ENCODE measurements at places on chromosomes 3 and 15.

DNA sequence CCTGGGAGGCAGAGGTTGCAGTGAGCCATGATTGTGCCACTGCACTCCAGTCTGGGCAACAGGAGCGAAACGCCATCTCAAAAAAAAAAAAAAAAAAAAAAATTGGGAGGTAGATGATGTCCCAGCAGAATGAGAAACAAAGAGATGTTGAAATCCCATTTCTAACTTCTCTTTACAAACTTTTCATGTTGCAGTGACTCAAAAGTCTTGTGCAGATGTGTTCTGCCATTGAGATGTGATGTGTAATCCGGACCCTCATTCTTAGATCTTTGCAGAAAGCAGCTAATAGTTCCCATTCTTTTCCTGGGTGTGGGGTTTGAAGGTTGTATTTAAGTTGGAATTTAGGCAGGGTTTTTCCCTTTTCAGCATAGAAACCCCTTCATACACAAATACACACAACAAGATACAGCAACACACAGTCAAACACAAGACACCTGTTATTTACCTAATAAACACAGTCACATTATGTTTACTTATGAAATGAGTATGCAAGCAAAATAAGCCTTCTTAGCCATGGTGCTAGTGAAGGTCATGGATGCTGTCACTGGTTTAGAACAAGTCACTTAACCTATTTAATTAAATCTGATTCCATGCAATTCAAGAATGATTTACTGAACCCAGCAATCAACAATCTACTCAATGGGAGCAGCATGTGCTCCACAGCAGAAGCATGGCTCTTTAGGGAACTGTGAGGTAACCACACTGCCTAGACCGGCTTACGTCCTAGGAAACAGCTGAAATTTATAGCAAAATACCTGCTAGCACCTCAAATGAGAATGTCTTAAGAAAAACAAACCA, 14.9 kb downstream of the SIAH2 start:
- no peak for DNase-seq

DNA sequence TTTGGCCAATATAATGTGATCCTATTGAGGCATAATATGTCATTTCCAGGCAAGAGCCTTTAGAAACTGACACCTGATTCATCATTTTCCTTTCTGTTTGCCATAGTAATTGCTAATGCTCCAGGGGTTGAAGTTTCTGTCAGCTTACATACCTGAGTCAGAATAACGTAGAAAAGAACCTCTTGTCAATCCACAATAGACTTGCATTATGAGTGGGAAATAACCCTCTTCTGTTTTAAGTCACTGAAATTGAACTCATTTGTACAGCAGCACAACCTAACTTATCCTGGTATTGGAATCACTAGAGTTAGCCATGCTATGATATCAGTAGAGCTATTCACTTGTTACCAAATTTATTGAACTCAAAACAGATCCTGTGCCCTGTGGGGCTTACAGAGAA, 101.7 kb upstream of the TP63 start:
- DNase-seq, result no peak

DNA sequence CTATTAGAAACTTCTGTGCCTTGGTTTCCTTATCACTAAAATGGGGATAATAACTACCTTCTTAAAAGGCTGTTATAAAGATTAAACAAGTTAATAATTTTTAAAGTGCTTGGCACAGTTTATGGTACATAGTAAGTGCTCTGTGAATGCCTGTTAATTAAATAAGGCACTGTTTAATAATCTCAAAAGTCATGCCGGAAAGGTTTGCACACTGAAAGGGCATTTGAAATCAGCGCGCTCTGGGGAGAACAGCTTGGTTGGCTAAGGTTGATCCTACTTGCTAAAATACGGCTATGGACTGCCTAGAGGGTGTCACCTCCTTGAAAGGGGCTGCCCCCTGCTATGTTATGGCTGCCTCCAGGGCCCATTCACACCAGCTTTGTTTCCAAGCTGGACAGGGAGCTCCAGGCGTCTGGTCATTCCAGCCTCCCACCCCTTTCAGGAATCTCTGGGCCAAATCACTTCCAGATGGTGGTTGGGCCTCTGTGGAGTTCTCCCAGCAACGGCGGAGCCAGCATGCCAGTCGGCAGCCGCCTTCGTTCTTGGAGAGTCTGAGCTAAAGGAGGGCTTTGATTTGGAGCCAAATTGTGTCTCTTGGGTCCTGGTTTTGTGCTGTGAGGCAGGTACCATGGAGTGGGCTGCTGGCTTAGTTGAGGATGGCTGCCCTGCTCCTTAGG, 5.9 kb downstream of the FLNB start:
- DNase-seq, result peak; percentile 98

DNA sequence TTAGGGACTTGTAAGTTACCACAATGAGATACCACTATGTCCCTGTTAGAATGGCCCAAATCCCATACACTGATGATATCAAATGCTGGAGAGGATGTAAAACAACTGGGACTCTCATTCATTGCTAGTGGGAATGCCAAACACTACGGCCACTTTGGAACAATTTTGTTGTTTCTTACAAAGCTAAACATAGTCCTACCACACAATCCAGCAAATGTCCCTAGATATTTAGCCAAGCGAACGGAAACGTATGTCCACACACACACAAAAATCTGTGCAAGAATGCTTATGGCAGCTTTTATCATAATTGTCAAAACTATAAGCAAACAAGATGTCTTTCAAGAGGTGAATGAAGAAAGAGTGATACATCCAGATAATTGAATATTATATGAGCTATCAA, 271.2 kb downstream of the CD47 start:
- DNase-seq, result no peak

DNA sequence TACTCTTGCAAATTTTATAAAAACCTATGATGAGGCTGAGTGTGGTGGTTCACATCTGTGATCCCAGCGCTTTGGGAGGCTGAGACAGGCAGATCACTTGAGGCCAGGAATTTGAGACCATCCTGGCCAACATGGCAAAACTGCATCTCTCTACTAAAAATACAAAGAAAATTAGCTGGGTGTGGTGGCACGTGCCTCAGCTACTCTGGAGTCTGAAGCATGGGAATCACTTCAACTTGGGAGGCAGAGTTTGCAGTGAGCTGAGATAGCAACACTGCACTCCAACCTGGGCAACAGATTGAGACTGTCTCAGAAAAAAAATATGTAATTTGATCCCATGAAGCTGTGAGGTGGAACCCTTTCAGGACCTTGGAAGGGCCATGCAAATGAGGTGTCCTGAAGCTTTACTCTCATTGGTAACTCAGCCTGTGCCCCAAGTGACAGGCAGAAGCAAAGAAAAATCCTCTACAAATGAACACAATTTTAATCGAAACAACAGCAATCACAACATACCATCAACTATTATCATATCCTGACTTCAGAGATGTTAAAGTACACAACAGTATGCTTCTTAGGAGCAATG, 84.6 kb upstream of the CDV3 start:
- DNase-seq, result peak; percentile 52

- DNase-seq, result peak; percentile 13
Observed at GRCh38 chr3:72390841-72391240, 457.4 kb downstream of the SHQ1 start.

DNA sequence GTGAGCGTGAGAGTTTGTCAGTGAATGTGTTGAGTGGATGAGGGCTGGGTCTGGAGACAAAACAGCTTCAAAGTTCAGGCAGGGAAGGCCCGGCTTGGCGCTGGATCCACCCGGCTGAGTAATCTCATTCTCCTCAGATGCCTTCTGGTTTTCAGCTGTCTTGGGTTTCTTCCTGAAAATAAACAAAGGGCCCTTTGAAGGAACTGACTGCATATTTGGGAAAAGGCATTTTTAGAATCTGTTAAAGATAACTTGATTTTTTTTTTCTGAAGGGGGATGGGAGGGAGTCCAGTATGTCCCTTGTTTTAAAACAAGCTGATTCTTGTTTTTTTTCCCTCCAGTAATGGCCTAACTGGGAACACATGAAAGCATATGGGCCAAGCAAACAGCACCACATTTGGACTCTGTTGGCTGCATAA, 86.4 kb downstream of the TIGIT start:
- DNase-seq, result peak; percentile 88

- no peak for DNase-seq
Observed at GRCh38 chr3:141306922-141307321, 61.4 kb upstream of the ZBTB38 start.

All from adipocyte (in vitro differentiated cells).